ENCODE measurements at places on chromosomes 6 and 20.

- no peak for DNase-seq
Observed at GRCh38 chr6:141833001-141833655, 299.6 kb upstream of the GJE1 start.

- no peak for DNase-seq
Observed at GRCh38 chr20:19274412-19275015, 62.1 kb downstream of the SLC24A3 start.

GRCh38 chr6:113287396-113287795, 569.7 kb upstream of the MARCKS start:
- no peak for DNase-seq

DNA sequence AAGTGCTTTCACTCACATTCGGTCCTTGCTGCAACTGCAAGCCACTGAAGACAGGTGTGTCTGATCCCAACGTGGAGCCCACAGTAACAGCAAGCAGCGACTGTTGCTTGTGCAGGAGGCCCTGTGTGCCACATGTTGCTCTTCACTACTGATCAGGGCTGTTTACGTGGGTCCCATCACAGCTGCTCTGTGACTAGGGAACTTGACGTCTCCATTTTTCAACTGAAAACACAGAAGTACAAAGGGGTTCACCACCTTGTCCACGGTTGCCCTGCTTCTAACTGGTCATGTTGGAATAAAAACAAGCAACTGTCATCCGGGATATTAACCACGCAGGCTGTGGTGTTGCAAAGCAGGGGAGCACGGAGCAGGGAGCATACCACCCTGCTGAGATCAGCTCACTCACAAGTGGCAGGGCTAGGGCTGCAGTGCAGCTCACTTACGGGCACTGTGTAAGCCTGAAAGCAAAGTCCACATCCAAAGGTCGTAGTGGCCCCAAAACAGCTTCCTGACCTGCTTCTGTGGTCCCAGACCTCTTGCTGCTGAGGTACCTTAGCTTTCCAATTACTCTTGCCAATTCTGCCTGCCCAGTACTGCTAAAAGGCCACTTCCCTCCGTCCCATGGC, 105.8 kb upstream of the DUSP22 start:
- DNase-seq, result no peak

GRCh38 chr6:12640438-12640837, 76.1 kb upstream of the PHACTR1 start:
- DNase-seq, result no peak

- DNase-seq, result no peak
Observed at GRCh38 chr6:43496370-43497128, 13.6 kb downstream of the LRRC73 start.

DNA sequence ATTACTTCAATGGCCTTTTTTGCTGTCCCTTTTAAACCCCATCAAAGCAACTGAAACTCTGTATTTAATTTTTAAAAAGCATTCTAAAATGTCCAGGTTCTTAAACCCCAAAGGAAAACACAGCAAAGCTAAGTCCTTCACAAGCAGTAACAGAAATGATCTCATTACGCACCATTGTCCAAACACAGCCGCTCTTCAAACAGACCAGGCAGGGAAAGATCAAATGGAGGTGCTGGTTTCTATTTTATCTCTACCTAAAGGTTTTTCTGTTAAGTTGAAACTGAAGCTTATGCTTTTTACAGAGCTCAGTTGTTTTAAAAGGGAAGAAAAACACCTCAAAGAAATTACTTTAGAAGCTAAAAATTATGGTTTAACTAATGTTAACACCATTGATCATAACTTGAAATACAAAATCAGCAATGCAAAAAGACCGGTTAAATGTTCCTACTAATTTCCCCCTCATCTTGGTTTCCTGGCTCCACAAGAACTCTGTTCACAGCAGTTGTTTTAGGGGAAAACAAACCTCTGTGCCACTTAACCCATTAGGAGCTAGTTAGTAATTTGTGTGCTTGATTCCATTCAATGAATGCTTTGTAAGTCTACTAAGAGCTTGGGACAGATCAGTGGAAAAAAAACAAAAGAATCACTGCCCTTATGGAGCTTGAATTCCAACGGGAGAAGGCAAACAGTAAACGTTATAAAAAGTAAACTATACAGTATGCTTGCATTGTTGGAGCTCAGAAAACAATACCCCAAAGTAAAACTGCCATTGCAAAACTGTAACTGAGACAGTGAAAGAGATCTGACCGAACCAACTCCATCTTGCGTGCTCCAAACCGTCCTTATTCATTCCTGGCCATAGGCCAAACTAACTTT, 87.4 kb downstream of the CD24 start:
- DNase-seq, result no peak

- DNase-seq, result no peak
Observed at GRCh38 chr20:45993197-45993951, 15.3 kb upstream of the MMP9 start.

- no peak for DNase-seq
Observed at GRCh38 chr20:51067792-51068191, 44.9 kb upstream of the KCNG1 start.

- DNase-seq, result no peak
Observed at GRCh38 chr6:116200619-116201249, 53.1 kb downstream of the TSPYL4 start.

GRCh38 chr6:150245148-150245935, 102.5 kb downstream of the PPP1R14C start:
- DNase-seq, result no peak

DNA sequence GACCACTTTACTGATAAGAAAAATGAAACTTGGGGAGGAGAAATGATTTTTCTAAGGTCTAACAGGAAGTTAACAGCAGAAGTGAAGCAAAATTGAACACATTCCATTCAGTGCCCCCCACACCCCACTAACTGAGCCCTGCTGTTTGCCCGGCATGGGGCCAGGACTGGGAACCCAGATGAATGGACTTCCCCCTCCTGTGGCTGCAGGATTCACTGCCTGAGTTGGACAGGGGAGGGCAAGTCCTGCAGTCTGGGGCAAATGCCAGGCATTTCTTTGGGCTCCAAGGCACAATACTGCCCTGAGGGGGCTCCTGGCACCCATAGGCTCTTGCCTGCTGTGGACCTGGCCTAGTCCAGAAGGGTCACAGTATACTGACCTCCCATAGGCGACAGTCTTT, 28.3 kb downstream of the FYN start:
- no peak for DNase-seq

- peak; percentile 85 for DNase-seq
Observed at GRCh38 chr20:36957875-36958667, 6.6 kb upstream of the SAMHD1 start.

DNA sequence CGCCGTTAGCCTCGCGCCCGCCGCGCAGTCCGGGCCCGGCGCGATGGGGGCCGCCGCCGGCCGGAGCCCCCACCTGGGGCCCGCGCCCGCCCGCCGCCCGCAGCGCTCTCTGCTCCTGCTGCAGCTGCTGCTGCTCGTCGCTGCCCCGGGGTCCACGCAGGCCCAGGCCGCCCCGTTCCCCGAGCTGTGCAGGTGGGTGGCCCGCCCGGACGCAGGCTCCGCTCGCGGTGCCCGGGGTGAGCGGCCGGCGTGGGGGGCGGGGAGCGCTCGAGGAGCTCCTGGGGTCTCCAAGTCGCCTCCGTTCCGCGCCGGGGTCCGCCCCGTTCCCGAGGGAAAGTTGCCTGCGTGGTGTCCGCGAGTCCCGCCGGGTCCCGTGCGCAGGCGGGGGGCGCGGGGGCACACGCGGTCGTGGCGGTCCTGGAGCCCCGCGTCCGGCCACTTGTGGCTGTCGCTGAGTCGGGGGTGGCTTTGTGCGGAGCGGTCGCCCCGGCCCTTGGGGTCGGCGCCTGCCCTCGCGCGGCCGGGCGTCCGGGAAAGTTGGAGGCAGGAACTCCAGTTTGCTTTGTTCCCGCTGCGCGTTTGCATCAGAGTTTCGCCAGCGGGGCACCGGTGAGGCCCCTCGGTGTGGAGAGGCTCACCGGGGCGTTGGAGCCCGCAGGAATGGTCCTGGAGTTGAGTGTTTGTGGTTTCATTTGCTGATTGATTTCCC, 476 bp downstream of the IGF2R start:
- peak; percentile 45 for DNase-seq

- DNase-seq, result no peak
Observed at GRCh38 chr6:130625825-130626527, 201.2 kb upstream of the SMLR1 start.

- no peak for DNase-seq
Observed at GRCh38 chr20:53795170-53795569, 201.5 kb upstream of the ZNF217 start.

- DNase-seq, result no peak
Observed at GRCh38 chr6:40588480-40588879, 1.3 kb upstream of the LRFN2 start.

DNA sequence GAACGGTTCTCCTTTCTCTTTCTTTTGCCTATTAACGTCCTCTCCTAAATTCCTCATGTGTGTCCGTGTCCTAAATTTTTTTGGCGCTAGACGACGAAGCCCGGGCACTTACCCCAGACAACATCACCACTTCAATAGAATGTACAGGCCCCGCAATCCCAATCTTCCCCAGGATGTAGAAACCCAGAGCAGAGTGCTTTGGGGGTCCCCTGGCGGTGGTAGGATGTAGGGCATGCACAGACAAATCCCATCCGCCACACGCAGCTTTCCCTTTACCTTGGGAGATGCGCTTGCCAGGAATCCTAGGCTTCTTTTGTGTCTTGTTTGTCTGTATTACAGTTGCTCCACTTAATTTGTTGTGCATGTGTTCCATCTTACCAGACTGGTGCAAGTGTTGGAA, 417.3 kb upstream of the ARID1B start:
- no peak for DNase-seq

DNA sequence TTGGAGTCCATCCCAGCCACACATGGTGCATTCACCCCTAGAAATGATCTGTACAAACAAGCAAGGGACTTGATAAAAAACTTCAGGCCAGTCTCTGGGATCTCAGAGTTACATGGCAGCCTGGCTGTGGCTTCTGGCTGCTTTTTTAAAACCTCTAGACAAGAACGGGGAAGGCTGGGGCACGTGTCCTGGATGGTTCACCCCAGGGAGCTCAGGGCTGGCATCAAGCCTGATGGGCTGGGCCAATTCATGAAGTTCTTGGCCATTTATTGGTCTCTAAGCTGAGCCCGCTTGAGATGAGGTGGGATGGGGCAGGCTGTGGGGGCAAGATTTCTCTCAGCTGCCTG, 10.4 kb upstream of the ZFAND3 start:
- DNase-seq, result no peak

DNA sequence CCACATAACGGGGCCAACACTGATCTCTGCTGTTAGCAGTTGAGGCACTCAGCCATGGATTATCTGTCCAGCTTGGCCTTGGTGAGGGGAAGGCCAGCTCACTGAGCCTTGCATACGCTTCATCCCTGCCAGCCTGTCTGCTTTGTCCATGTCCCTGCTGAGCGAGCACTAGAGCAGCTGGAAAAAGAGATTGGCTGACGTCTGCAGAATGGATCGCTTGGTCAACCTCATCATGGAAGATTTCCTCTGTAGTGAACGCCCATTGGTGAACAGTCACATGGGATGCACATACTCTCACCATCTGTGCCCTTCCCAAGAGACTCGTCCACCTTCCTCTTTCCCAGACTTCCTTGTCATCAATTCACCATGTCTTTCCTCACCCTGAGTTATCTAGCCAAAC, 26.9 kb downstream of the MUC22 start:
- no peak for DNase-seq

- no peak for DNase-seq
Observed at GRCh38 chr20:25043499-25044260, 14.3 kb downstream of the ACSS1 start.

GRCh38 chr6:104959026-104959858, 2.3 kb downstream of the LIN28B start:
- peak; percentile 51 for DNase-seq

DNA sequence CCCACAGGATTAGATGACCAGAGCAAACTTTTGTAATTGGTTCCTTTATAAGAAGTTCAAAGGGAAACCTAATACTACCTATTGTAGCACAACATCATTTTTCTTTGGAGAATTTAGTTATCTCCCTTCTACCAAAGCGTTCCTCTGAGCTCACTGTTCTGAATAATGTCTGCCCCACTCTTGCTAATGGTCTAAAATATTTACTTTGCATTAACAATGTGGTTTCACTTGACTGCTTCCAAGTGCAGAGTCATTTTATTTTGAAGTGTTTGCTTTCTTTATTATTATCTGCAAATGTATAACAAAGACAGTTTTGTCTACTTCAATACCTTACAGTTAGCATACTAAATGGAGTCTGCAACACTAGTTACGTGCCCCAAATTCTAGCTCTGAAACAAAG, 15.0 kb downstream of the TRAPPC3L start:
- no peak for DNase-seq

DNA sequence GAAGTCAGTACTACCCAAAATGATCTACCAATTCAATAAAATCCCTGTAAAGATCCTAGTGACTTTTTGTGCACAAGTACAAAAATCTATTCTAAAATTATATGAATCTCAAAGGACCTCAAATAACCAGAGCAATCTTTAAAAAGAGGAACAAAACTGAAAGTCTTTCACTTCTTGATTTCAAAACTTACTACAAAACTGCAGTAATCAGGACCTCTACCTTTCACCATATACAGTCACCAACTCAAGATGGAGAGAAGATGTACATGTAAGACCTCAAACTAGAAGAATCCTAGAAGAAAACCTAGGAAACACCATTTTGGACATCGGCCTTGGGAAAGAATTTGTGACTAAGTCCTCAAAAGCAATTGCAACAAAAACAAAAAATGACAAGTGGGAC, 109.5 kb upstream of the CD93 start:
- peak; percentile 14 for DNase-seq

- no peak for DNase-seq
Observed at GRCh38 chr20:25254571-25254970, 6.7 kb downstream of the PYGB start.

DNA sequence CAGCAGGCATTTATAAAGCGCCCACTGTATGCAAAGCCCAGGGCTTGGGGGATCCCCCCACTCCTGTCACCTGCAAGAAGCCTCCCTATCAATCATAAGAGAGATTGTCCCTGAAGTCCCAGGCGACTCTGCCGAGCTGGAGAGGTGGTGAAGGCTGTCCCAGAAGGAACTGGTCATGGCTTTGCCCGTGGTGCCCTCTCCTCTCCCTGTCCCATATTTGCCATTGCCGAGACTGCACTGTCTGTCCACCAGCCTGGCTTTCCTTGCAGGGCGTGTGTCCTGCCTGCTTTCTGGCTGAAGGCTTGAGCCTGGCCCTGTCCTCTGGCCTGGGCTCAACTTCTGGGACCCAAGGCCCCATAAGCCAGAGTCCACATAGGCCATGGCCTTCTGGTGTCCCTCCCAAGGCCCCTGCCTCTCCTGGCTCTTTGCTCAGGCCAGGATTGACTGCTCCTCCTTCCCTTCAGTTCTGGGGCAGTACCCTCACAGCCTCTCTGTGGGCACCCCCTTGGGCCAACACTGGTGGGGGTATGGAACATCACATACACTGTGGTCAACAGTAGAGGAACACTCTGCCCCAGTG, 46.9 kb downstream of the CPXM1 start:
- DNase-seq, result no peak

GRCh38 chr6:37134396-37135191, 35.4 kb upstream of the PIM1 start:
- no peak for DNase-seq

- no peak for DNase-seq
Observed at GRCh38 chr6:111154981-111155380, 67.7 kb downstream of the SLC16A10 start.

GRCh38 chr6:81204731-81205130, 547.8 kb downstream of the TENT5A start:
- no peak for DNase-seq

Measured in KBM-7 (cell line).